Activated T-helper 1 cell treated with Interleukin-2 at 50 U/mL for 16 hours (primary cell): ENCODE measurements at places on chromosomes 1 and 21.

DNA sequence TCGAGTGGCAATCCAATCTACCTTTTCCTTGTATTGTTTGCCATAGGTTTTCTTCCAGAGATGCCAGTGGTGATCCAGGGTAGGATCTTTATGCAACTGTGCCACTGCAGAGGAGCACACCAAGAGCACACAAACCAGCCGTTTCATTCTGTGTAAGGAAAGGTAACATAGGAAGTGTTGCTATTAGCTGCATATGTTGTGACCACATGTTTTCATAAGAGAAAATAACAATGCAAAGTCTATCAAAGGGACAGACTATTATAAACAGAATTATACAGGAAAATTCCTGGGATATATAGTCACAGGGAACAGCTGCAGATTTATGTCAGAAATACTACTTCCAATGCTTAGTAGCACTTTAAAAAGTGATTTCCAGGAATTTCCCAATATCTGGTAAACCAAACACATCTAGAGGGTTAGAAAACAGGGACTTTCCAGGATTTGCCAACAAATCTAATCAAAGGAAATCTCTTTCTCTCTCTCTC is 919 bp downstream of the CTSS start:
- DNase-seq = no peak

- DNase-seq = no peak
Observed at GRCh38 chr1:113976609-113977278, 2.5 kb upstream of the OLFML3 start.

- DNase-seq = no peak
Observed at GRCh38 chr1:153387001-153387400, 3.9 kb downstream of the S100A8 start.

GRCh38 chr1:25926731-25927496 is 20.7 kb upstream of the STMN1 start:
- DNase-seq = no peak

DNA sequence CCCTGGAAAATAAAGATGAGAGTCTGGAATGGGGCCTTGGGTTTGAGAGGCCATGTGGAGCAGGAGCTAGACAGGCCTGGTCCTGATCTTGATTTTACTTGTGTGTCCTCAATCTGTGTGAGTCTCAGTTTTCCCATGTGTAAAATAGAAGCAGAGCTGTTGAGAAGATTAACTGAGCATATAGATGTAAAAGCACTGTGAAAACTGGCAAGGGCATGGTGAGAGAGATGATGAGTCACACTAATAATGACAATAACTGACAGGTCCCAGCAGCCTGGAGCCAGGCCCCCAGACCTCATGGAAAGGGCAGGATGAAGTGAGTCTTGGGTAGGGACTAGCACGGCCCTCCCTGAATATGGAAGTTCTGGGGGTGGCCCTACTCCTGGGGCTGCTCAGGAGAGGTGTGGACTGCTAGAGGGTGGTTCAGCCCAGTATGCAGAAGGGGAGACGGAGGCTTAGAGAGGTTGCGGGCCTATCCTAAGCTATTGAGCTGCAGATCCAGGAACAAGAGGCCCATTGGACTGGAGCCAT is 2.8 kb upstream of the AHDC1 start:
- no peak for DNase-seq

DNA sequence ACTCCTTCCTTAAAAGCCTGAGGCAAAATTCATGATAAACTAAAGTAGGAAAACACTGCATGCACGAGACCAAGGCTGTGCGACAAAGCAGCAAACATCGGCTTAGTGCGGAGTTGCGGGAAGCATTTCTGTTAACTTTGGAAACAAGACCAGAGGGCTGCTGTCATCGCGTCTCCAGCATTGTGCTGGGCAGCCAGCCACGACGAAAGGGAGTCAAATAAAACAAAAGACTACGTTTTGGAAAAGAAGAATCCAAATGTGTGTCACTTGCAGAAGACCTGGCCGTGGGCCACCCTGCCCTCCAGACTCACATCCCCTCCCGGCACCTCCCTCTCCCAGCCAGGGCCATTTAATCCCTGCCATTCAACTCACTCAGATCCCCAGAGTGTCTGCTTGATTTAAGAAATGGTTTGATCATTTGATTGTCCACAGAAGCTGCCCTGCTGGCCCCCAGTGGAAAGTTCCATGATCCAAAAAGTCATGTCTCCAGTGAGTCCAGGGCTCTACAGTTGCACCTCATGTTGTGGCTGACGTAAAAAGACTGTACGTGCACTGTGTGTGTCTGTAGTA is 2.4 kb upstream of the KRTAP10-11 start:
- DNase-seq = no peak

- DNase-seq = no peak
Observed at GRCh38 chr1:116676291-116676690, 8.8 kb upstream of the IGSF3 start.

DNA sequence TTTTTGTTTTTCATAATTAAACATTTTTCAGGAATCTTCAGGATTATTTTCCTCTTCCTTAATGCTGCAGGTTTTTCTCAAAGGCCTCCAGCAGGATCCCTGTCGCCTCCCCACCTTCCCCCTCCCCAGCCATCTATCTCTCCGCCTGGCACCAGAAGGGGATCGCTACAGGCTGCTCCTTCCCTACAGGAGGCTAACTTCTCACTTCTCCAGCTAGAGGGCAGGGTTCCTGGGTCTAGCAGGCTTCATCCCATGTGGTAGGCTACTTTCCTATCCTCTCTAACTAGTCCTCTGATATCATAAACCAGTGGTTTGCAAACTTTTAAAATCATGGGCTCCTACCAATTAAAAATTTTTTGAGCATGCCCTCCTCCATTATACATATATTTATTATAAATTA is 104.1 kb downstream of the KCNN3 start:
- DNase-seq = no peak

DNA sequence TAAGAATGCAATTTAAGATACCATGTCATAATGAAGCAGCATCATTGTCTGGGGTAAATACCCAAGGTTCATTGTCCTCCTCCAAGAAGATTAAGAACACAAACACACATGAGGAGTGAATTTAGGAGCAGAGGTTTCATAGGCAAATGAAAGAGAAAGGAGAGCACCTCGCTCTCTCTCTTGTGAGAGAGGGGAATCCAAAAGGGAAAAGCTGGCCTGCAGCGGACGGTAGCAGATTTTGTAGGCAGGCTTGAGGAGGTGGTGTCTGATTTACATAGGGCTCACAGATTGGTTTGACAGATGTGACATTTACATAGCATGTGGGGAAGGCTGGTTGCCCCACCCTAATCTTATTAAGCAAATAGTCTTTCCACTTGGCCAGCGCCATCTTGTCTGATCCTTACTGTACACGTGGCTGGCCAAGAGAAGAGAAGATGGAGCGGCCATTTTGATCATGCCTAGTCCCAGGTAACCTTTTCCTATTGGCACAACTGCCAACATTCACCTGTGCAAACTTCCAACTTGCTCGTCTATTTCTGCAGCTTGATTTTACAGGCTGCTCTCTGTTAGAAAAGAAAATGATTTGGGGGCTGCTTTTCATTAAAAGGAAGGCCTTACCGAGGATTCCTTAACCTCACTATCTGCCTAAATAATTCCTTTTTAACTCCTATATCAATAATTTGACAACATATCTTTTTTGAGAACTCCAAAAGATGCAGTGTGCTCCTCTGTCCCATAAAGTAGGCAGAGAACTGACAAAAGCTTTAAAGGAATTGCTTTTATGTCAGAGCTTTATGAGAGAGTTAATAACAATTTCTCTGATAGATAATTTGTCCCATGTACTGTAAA is 16.0 kb upstream of the LRRC7 start:
- no peak for DNase-seq

DNA sequence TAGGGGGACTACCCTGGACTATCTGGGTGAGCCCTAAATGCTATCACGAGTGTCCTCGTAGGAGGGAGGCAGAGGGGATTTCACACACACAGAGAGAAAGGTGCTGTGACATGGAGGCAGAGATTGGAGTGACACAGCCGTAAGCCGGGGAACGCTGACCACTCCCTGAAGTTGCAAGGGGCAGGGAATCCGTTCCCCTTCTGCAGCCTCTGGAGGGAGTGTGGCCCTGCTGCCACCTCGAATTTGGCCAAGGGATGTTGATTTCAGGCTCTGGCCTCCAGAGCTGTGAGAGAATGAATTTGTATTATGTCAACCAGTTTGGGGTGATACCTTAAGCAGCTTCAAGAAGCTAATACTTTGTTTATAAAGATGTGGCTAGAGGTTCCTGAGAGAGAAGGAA is 137.7 kb downstream of the ACTL8 start:
- DNase-seq = no peak

DNA sequence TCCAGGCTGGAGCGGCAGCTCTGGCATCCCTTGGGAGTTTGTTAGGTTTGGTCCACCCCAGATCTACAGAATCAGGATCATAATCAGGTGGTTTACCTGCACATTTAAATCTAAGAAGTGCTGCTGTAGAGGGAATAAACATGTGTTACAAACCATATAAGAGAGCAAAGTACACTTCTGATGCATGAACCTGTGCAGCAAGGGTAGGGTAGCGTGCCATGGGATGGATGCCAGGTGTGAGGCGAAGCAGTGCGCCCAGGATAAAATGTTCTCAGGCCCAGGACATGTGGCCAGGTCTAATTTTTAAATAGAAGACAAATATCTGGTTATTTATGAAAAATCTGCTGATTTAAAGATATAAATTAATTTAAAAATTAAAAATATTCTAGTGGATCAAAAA is 308.8 kb upstream of the USP24 start:
- DNase-seq = no peak

DNA sequence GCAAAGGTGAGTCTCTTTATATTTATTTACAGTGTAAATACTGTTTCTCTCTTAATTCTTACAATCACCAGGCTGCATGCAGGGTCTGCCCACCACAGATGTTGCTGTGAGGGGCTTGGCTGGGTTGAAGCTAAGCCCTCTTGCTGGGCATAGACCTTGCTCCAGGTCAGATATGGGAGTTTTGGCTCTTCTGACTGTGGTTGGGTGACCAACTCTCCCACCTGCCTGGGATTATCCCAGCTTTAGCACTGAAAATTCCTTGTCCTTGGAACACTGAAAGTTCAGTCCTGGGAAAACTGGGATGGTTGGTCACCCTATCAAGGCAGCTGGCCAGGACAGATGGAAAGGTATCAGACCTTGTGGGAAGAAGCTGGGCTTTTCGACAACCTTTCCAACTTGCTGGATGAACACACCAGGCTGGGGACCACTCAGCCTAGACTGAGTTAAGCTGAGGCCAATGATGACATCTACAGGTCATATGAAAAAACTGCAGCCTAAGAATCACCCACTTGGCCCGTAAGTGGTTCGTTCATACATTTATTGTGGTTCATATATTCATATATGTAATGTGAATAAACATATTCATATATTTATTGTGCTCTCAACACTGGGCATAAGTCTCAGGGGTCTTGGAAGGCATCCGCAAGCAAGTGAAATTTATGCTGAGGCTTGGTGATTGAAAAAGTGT is 26.6 kb upstream of the HPDL start:
- peak; percentile 4 for DNase-seq

- no peak for DNase-seq
Observed at GRCh38 chr1:232367293-232367692, 262.6 kb downstream of the SIPA1L2 start.

DNA sequence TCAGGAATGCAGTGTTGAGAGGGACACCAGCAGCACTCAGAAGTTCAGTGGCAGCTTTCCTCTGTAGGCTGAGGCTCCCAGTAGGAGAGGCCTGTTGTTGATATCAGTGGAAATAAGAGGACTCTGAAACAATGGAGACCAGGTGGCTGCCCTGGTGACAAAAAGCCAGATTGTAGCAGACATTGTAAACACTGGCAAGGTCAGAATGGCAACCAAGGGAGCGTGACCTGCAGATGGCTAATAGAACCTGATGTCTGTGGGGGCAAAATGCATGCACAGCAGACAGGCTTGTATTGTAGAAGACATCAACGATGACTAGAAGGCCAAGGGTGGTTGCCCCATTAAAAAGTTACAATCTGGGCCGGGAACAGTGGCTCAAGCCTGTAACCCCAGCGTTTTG is 53.1 kb upstream of the GPR37L1 start:
- DNase-seq = no peak

DNA sequence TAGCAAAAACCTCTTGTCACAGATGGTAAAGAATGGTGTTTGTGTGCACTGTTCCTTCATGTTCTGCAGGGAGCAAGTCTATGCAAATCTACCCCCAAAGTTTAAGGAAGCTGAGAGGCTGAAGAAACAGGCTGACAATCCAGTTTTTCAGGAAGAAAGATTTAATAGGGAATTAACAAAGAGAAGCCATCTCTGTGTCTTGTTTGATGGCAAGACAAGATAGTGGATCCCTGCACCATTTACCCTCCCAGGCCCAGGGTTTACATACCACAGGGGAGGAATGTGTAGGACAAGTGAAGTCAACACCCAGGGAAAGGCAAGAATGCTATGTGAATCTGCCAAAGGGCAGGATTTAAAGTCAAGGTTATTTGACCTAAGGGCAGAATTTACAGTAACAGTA is 48.1 kb upstream of the FNBP1L start:
- no peak for DNase-seq

GRCh38 chr1:225617956-225618355 is 35.0 kb downstream of the ENAH start:
- DNase-seq = no peak

DNA sequence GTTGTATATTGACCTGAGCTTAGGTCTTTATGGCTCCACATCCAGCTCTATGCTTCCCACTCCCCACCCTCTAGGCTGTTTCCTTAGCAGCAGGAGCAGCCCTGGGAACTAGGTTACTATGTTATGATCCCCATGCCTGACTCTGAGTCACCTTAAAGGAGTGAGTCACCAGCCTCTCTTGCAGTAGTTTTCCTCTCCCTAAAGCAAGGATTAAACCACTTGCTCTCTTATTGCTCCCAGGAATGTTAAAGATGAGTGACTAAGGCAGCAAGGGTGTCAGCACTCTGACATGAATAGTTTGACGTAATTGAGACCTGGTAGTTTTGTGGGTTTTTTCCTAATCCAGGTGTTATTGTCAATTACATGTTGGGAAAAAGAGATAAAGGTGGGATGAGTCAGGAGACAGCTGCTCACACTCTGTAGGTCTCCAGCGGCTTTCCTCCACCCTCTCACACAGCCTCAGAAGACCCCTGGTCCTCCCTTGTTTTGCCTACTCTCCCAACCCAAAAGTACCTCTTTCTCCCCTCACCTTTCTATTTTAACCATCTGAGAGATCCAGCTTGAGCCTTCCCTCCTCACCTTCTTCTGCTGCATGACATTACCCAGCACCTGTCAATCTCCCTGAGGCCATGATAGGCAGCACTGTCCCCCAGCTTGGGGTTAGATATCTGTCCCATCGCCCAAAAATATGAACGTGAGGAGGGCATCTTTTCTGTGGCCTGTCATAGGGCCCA is 369.1 kb upstream of the VAMP3 start:
- no peak for DNase-seq

- no peak for DNase-seq
Observed at GRCh38 chr1:118589238-118589846, 398.8 kb downstream of the TBX15 start.

GRCh38 chr1:245396615-245397014 is 241.8 kb downstream of the KIF26B start:
- no peak for DNase-seq
